Stimulated activated CD4-positive, alpha-beta T cell treated with anti-CD3 and anti-CD28 coated beads, Interleukin-1b, Interleukin-23, amount 100 ng/mL, for 1 hour (primary cell): ENCODE measurements at places on chromosomes 4 and X.

- no peak for DNase-seq
Observed at GRCh38 chr4:140925417-140925816, 169.2 kb upstream of the TBC1D9 start.

DNA sequence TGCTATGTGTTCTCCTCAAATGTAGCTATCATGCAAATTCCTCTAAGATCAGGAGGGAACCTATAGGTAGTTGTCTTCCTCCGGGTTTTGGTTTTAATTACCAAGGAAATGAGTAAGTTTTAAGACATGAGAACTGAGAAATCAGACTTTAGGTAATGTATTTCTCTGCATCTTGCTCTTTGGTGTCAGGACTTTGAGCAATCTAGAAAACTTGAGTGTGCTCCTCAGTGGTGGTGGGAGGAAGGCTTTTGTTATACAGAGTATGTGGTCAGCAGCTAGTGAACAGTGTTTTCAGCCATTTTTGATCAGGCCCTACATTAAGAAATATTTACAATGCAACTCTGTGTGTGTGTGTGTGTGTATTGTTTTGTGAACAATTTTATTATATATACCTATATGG is 224.1 kb downstream of the KLHL13 start:
- DNase-seq = no peak

DNA sequence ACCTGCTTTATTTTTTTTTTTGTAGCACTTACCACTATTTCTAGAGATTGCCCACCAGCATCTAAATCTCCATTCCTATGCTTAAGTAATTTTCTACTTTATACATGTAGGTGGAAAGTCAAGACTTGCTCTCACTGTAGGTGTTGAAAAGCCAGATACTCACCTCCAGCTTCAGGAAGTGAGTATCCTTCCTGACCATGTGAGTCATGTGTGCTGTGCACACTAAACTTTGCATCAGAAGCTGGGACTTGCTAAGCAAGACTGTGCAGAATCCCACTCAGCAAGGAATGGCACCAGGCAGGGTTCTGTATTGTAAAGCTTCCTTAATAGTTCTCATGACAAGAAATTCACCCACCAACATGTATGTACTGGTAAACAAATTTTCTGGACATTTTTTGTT is 151.8 kb downstream of the POU4F2 start:
- no peak for DNase-seq

GRCh38 chrX:24494647-24495075 is 29.6 kb downstream of the PDK3 start:
- no peak for DNase-seq

DNA sequence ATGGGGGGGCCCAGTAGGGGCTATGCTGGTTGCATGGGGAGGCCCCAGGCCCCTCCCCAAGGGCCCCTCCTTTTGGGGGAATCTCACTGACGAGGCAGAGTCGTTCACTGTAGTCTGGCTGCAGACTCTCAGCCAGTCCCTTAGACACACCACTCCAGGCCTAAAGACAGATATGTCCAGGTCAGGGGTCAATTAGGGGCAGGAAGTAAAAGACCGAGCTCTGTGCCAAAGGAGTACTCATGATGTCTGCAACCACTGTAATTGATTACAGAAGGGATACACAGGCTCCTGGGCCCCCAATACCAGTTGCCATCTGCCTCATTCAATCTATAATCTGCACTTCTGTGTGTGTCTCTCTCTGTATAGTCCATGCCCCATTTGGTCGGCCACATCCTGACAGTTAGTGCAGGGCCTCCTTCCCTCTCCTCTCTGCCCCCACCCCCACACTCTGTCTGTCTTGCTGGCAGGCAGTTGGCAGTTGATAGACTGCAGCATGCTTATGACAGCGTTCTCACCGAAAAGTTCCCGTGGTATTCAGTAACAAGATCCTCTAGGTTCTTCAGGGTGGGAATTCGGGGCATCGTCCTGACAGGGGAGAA is 1.3 kb upstream of the CXorf65 start:
- no peak for DNase-seq

GRCh38 chr4:157221895-157222770 is 1.6 kb downstream of the GRIA2 start:
- no peak for DNase-seq

GRCh38 chrX:9739130-9739529 is 26.5 kb downstream of the GPR143 start:
- DNase-seq = no peak

GRCh38 chr4:38470735-38471262 is 193.2 kb upstream of the KLF3 start:
- DNase-seq = no peak

DNA sequence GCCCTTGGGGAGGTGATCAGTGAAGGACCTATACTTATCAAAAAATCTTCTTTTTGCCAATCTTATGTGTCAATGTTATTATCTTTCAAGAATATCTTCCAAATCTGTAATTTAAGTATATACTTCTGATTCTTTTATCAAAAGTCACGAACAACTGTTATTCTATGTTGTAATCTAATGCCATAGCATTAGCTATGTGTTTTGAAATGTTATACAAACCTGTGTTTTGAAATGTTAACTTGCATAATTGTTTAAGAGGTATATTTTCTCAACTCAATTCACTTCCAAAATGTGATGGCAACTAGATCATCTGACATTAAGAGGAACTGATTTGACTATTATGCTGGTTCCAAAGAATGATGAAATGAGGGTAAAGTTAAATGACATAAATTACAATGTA is 113.5 kb downstream of the NDST4 start:
- DNase-seq = no peak

DNA sequence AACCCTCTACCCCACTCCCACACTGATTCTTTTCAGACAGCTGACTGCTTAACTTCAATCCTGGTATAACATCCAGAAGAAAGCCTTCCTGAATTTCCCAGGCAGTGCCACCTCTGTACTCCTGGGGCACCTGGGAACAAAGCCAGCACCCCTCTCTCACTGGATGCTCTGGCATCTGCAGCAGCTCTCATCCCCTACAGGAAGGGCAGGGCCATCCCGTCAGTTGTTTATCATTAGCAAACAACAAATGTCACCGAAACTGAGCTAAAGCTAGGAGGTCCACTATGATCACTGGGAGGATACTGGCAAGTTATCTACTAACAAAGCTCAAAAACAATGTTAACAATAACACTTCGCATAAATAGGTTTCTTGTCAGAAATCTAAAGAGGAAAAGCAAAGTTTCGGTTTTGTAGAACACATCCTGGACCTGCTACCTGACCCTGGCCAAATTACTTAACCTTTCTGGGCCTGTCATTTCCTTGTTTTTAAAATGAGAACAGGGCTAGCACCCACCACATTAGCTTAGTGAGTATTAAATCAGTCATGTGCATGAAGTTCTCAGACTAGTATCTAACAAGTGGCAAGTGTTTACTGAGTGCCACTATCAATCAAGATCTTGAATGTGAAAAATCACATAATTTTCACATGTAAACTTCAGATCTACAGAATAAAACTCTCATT is 86.6 kb downstream of the NR3C2 start:
- DNase-seq = no peak

DNA sequence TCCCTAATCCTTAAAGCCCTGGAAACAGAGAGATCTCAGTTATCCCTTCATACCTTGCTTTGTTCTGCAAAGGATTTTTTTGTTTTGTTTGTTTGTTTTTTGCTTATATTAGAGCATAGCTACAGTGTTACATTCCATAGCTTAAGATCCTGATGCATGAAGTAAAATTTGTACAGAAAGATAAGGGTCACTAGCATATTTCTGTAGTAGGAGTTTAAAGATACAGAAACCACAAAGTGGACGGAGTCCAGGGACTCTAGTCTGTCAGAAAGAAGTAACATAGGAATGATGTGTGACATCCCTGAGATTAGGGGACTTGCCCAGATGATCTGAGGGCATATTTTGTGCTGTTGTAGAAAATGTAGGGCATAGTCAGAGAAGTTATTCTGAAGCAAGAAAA is 151.9 kb upstream of the PLAC1 start:
- DNase-seq = no peak
